ENCODE measurements at places on chromosomes 12 and 14. TPM values are rescaled to one million over a fixed set of nuclear protein-coding genes. Genes with fewer than 3 reads are reported as not detected.

DNA sequence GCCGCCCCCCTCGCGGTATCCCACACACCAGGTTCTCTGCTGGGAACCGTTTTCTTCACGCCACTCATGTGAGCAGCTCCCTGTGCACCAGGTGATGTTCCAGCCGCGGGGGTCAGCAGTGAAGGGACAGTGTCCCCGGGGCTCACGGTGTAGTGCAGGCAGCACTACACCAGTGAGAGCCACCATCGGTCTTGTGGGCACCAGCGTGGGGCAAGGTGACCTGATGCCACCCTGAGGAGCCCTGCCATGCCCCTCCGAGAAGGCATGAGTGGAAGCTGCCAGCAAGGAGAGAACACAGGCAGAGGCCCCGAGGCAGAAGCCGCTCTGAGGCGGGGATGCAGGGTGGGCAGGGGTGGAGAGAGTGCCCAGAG is 11.5 kb upstream of the FBRSL1 start:
- DNase-seq, result no peak

- DNase-seq, result no peak
Observed at GRCh38 chr12:63934936-63935335, 90.4 kb downstream of the SRGAP1 start.

DNA sequence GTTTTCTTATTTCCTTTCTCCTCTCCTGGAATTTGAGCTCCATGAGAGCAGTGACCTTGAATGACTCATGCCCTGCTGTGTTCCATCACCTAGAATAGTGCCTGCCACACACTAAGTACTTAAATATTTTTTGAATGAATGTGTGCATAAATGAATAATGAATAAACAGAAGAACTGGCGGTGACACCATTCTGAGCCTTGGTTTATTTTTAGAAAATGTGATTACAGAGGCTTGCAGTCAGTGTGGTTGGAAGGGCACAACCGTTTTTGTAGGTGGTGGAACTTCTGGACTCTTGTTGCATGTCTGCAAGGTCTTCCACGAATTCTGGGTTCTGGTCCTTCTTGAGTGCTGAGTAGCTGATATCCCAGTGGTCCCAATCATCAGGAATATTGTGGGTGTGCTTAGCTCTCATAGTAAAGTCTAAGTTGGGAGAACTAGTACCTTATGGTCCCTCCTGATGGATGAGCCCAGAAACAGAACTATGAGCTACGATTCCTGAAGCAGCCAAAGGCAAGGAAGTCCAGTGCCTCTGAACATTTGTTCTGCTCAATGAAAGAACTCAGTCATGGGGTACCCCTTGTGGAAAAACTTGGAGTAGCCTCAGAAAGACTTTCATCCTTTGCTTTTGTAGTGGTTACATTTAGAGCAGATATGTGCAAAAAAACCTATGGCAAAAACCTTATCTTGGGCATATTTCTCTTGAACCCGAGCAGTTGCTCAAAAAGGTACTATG is 28.8 kb upstream of the BHLHE41 start:
- DNase-seq, result no peak

DNA sequence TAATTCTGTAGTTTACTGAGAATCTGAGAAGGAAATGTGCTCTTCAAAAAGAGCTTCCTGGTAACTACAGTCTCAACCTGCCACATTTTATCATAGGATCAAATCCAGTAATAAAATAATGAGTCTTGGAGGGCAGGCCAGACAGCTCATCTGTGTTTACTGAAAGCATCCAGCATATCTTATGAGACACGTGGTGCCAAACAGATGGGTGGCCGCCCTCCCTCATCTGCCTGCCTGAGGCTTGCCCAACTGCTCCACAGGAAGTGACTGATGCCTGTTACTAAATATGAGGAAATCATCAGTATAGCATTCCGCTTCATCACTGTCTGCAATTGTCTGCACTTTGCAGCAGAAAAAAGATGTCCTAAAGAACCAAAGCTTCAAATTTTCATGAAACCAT is 13.5 kb downstream of the DHRS7 start:
- DNase-seq, result no peak

DNA sequence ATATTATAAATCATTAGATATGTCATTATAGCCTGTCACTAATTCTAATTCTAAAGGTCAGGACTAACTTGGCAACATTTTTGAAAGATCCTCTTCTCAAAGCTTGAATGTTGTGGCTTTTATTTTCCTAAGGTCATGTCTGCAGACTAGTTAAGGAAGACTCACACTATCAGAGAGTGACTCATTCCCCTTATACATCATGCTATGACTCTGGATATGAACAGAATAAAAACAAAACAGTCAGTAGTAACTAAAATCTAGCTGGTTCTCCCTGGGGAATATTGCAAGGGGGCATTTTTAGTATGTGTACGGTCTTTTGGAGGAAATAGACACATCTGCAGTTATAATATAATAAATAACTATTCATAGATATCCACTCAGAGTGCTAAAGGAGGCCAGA is 170.6 kb downstream of the SLC2A13 start:
- no peak for DNase-seq

GRCh38 chr14:102088012-102088792 is 1.4 kb upstream of the HSP90AA1 start:
- DNase-seq, result no peak

DNA sequence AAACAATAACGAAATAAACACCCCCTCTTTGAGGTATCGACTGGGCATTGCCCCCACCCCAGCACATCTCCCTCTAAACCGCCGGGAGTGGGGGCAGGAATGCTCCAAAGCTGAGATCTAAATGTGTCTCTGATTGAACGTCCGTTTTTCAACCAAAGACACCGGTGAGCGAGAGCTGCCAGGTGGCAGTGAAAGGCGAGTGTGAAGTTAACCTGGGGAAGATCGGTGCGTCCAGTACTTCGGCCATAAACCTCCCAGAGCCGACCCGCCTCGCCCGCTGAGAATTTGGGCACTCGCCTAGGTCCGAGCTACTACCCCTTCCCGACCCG is 625 bp downstream of the ANGEL1 start:
- no peak for DNase-seq

GRCh38 chr12:54431911-54432814 is 13.1 kb upstream of the ITGA5 start:
- no peak for DNase-seq

- no peak for DNase-seq
Observed at GRCh38 chr12:86660488-86661147, 404.4 kb upstream of the MGAT4C start.

- no peak for DNase-seq
Observed at GRCh38 chr12:120762086-120762485, 36.5 kb downstream of the ACADS start.

DNA sequence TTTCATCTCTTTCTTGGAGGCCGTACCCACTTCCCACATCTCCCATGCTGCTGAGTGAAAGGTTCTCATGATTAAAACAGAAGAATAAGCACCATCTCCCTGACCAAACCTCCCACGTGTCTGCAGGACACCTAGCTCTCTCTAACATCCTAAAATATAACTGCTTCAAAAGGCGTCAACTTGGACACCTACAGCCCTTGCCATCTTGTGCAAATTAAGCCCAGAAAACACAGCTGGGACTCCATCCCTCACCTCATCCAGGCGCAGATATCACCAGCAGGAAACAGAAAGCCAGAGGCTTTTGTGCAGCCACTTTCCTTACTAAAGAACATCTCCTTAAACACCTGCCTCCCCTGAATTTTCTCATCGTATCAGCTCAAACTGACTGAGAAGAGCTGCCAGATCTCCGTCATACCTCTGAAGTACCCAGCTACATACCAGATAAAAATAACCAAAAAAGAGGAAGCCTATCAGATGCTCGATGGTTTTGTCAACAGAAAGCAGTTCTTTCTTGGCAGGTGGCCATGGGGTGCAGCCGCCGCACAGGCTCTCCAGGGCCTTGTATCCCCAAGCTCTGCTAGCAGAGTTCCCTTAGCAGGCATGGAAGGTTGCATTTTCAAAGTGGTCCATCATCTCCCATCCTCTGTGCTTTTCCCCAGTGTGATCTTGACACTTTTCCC is 28.8 kb downstream of the MAP3K9 start:
- no peak for DNase-seq

- DNase-seq, result no peak
Observed at GRCh38 chr14:74618078-74618952, 6.3 kb upstream of the LTBP2 start.

GRCh38 chr12:79547735-79548609 is 142.8 kb downstream of the PAWR start:
- no peak for DNase-seq

GRCh38 chr12:75489187-75489586 is 8.6 kb downstream of the GLIPR1 start:
- DNase-seq, result no peak

DNA sequence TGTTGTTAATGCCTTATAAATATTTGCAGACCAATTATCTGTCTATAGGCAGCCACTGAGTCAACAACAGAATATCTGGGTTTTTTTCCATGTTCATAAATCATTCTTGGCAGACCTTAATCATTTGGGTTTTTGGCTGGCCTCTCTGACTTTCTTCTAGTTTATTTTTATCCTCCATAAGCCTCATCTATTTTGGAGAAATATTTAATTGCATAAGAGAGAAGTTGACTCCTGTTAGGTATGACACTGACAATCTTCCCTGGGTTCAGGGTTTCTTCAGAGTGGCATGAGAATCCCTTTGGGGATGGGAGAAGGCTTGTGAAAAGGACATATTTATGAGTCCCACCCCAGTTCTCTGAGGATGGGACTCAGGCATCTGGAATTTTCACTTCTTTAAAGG is 299.8 kb downstream of the NRXN3 start:
- no peak for DNase-seq

DNA sequence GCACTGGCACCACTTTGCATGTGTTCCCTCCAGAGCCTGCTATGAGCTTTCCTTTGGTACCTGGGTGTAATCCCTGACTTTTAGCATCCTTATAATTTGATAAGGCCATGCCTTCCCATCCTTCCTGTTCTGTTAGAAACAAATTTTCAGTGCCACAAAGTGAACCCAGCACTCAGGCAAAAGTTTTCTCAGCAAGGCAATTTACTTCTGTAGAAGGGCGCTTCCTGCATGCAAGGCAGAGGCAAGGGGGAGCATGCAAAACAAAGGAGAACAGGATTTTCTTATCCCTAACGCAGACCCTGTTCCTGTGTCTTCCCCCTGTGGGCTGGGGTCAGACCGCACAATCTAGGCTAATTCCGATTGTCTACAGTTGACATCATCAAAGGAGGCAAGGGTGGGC is 108.7 kb downstream of the RIN3 start:
- no peak for DNase-seq

DNA sequence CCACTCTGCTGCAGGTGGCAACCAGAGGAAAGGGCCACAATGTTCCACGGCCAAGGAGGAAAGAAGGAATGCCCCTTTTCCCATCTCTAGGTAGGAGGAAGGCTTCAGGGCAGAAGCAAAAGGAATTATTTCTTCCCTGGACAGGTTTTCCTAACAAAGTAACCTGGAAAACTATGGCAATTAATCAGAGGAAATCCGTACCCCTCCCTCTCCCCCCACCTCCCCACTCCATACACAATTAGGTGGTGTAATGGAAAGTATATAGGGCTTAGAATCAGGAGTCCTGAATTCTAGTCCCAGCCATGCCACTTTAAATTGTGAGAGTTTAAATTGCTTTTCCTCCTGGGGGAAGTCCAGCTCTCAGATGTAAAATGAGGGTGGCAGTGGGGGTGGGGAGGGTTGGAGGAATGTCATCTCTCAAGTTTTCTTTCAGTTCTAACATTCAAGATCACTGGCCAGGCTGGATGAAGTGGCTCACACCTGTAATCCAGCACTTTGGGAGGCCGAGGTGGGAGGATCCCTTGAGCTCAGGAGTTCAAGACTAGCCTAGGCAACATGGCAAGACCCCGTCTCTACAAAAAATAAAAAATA is 1.7 kb downstream of the DHH start:
- no peak for DNase-seq

DNA sequence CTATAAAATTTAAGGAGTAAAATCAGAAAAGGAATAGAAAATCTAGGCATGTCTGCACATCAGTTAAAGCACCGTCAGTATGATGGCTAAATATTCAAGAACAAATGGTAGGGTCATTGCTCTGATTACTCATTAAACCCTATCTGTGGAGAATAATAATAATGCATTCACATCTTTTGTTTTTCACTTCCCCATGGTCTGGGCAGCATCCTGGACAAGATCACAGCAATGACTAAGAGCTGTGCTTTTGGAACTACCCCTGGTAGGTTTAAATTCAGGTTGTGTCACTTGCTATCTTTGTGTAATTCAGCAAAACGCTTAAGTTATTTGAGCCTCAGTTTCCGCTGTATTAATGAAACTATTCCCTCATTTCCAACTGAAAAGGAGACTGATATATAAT is 33.1 kb downstream of the C12orf42 start:
- DNase-seq, result no peak

DNA sequence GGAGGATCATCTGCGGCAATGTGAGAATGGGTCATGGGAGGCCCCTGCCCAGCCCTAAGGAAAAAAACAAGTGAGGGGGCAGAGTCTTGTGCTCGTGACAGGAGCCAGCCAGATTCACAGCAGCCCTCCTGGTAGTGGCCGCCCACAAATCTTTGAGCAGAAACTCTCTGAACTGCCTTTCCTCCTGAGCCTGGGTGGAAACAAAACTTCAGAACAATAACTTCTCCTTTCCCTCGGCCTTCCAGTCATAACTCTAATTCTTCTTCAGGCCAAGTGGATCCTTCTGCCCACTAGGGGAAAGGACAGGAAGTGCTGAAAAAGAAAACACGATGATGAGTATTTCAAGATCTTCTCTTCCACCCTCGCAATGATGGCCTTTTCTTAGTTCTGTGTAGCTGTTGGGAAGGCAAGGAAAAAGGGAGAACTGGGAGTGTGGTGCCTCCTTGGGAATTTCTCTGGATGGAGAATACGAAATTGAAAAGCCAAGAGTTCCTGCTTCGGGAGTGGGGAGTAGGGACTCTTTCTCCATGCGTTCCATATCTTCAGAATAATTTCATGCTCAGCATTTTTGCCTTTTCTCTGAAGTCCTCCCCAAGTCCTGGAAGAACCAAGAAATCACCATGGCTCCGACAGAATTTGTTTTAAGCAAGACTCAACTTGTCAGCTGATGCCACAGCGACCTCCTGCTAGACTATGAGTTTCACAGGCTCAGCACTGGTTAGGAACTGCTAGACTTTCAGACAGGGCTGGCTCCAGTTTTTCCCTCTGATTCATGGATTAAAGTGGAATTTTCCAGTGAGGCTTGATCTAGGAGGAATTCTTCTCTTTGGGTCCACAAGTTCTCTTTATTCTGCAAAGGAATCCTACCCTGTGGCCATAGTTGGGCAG is 188.9 kb downstream of the CAND1 start:
- DNase-seq, result no peak

DNA sequence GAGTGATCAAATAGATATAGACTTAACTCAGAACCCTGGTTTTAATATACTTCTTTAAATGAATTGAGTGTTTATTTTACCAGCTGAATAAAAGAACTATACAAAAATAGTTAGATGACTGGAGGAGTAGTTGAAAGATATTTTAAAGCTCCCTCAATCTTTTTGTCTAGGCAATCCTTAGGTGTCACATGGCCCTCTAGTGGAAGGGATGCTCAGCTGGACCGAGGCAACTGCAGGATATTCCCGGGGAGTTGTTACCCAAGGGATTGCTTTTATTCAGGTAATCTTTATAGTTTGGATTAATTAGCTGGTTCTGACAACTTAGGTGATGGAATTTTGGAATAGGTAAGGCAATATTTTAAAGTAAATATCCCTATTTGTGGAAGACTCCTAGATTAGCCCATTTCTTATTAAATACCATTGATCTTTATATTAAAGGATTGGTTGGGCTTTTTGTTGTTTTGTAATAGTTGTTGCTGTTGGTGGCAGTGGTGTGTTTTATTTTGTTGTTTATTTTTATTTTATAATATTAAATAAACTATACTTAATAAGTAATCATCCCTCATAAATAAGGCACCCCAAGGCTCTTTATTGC is 57.1 kb downstream of the ZDHHC17 start:
- DNase-seq, result no peak

The KLRF2 gene
- polyA plus RNA-seq, result not detected

The NOPCHAP1 gene
- polyA plus RNA-seq, result 11.9 TPM

The SLC17A8 gene
- 0.50 TPM for polyA plus RNA-seq

The GARIN6 gene
- polyA plus RNA-seq, result not detected

The SYNDIG1L gene
- polyA plus RNA-seq, result 0.39 TPM
